Liver (tissue), 10 donors: ENCODE measurements at places on chromosomes 1 and 21. TPM values are rescaled to one million over a fixed set of nuclear protein-coding genes. Genes with fewer than 3 reads are reported as not detected.

DNA sequence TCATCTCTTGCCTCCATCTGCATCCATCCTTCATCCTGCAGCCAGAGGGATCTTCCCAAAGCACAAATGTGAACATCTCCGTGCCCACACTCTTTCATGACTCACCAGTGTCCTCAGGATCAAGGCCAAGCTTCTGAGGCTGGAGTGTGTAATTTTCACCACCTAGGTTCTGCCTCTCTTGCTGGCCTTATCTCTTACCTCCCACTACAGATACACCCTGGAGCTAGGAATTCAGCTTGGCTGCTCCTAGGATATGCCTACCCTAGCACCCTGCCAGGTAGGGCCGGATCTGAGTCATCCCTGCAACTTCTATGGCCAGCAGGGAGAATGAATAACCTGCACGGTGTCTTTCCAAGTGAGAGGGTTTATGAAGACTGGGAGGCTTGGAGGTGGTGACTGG is 208.7 kb upstream of the CSF3R start:
- DNase-seq, result no peak

DNA sequence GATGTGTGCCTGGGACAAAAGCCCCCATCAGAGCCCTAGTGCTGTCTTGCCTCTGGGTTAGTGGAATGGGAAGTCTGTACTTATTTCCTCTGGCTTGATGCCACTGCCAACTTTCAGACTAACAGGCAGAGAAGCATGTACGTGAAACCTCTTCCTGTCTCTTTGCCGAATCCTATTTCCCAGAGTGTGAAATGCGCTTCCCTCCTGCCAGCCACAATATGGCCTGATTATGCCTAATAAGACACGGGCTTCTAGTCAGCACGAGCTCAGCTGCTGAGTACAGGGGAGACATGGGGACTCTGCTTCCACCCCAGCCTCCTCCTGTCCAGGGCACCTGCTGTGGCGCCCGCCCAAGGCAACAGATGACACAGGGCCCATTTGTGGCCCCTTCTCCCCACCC is 111.4 kb downstream of the KCND3 start:
- no peak for DNase-seq

DNA sequence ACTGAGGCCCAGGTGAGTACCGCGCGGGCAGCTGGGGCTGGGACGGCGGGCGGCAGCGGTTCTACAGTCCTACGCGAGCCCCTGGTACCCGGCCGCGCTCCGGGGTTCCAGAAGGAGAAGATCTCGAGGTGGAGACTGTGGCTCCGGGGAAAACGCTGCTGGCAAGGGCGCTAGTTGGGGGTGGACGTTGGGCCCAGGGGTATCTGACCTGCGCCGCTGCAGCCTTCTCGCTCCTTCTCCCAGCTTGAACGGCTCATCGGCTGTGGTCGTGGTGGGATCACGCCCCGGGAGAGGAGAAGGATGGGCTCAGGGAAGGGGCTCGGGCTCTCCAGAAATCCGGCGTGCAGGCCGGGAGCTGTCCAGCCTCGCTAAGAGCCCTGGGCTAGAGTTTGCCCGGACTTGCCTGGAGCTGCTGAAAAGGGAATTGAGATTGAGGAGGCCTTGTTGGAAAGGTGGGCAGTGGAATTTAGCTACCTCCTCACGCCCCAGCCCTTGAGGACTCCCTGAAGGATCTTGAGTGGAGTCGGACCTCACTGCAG is 1.1 kb upstream of the POU3F1 start:
- no peak for DNase-seq

Gene MFN2
- polyA plus RNA-seq, result 17.2 TPM

DNA sequence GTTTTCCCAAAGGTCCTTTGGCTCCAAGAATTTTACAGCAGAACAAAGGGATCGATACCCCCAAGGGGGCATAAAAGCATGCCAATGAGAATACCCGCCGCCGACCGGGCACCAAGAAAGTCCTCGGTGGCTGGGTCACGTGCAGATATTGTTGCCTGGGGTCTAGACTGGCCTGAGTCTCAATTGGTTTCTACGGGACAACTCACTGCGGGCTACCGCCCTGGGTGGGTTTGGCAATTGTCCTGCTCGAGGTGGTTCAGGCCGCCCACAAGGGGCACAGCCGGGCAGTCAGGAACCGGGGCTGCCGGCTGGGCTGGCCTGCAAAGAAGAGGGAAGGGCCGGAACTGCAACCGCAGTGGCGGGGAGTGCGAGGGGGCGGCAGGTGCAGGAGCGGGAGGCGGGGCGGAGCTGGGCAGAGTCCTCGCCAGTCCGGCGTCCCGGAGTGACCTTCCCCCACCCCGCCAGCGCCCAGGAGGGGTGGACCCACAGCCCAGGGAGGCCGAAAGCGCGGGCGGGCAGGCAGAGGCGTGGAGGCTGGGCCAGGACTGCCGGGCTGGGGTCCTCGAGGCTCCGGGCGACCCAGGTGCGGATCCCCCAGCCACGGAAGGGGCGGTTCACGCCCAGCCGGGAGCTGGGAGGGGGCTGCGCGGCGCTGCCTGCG is 926 bp upstream of the ATP1B1 start:
- DNase-seq, result peak; percentile 78

GRCh38 chr1:152899027-152899426 is 9.3 kb upstream of the IVL start:
- DNase-seq, result no peak

Gene LINGO4
- not detected for polyA plus RNA-seq

DNA sequence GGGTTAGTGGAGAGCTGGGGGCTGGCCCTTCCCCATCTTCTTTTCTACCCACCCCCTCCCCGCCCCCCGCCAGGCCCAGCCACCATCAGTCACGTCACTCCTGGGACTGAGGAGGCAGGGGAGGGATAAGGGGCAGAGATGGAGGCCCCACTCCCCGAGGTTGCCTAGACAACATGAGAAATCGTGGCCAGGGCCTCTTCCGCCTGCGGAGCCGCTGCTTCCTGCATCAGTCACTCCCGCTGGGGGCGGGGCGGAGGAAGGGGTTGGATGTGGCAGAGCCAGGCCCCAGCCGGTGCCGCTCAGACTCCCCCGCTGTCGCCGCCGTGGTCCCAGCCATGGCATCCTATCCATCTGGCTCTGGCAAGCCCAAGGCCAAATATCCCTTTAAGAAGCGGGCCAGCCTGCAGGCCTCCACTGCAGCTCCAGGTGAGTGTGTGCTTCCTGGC is 1.2 kb downstream of the AMPD2 start:
- peak; percentile 84 for DNase-seq

Gene CCDC185
- polyA plus RNA-seq, result not detected

Gene OR10Z1
- polyA plus RNA-seq, result not detected

DNA sequence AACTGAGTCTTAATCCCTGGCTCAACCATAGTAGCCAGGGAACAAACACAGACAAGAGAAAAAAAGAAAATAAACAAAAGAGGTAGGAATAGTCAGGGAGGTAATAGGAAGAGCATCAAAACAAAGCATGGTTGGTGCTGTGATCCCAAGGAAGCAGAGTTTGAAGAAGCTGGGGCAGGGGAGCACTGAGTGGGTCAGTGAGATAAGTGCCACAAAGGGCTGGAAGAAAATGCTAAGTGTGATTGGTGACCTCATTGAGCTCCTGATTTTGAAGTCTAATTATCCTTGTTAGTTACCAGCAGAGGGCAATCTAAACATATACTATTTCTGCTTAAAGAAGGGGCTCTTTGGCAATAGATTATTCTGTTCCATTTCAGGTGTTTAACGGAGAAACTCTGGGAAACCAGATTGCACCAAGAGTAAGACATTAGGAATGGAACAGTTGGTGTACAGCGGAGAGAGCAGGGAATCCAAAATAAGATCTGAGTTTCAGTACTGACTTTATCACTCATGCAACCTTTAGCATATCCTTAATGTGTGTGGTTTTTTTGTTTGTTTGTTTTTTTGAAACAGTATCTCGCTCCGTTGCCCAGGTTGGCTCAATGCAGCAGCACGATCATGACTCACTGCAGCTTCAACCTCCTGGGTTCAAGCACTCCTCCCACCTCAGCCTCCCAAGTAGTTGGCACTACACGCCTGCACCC is 30.7 kb upstream of the KIAA1614 start:
- DNase-seq, result no peak

- DNase-seq, result no peak
Measured at GRCh38 chr21:45859041-45859761, 122.4 kb upstream of the COL6A1 start.

DNA sequence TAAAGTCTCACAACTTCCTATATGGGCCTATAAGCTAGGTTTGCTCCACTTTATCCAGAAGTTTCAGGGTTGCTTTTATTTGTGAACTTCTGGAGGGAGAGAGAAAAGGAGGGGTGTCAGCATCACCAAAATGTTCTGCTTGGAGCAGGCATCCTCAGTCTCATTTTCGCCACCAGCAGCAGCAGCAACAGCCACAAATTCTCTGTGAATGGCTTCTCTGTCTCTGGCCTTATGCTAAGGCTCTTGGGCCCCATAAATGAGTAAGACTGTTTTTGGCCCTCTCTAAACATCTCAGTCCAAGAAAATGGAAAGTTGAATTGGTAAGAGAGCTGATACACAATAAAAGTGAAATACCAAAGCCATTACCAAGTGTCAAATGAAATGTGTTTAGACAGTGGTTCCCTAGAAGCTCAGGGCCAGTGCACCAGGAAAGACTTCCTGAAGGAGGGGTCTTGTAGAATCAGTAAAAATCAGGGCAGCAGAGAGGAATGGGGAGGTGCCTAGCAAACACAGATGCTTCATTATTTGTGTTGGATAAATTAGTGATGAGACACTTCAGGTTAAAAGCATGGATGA is 53.0 kb upstream of the SPATA6 start:
- DNase-seq, result no peak

GRCh38 chr21:40555021-40555528 is 291.9 kb downstream of the DSCAM start:
- no peak for DNase-seq

Gene PLPP3
- polyA plus RNA-seq, result 46.1 TPM

- DNase-seq, result no peak
Measured at GRCh38 chr1:218498056-218498938, 153.2 kb downstream of the TGFB2 start.

Gene CCDC17
- polyA plus RNA-seq, result 0.57 TPM

GRCh38 chr1:42152119-42152518 is 1.1 kb upstream of the GUCA2B start:
- DNase-seq, result no peak

DNA sequence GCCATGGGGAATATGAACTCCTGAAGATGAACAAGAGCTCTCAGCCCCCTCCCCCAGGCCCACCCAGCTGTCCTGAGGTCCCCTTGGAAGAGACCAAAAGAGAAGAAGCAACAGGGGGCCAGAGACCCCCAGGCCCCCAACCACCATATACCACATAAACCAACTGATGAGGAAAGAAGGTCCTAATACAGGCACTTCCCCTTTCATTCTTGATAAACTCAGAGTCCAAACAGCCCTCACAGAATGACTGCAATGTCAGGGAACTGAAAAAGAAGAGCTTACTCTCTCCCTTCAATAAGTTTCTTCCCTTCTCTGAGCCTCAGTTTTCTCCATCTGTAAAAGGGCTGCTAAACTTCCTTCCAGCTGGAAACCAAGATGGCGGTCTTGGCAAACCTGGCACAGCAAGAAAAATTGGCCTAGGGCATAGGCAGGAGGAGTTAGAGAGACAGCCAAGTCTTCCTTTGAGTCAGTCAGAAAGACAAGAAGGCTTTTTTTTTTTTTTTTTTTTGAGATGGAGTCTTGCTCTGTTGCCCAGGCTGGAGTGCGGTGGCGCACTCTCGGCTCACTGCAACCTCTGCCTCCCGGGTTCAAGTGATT is 90.5 kb downstream of the VWA5B1 start:
- DNase-seq, result no peak

Gene RBP7
- polyA plus RNA-seq, result 7.5 TPM

GRCh38 chr21:28269173-28269572 is 723.5 kb downstream of the LTN1 start:
- no peak for DNase-seq

GRCh38 chr1:113981962-113982931 is 3.0 kb downstream of the OLFML3 start:
- no peak for DNase-seq

Gene SNAPIN
- 20.0 TPM for polyA plus RNA-seq

DNA sequence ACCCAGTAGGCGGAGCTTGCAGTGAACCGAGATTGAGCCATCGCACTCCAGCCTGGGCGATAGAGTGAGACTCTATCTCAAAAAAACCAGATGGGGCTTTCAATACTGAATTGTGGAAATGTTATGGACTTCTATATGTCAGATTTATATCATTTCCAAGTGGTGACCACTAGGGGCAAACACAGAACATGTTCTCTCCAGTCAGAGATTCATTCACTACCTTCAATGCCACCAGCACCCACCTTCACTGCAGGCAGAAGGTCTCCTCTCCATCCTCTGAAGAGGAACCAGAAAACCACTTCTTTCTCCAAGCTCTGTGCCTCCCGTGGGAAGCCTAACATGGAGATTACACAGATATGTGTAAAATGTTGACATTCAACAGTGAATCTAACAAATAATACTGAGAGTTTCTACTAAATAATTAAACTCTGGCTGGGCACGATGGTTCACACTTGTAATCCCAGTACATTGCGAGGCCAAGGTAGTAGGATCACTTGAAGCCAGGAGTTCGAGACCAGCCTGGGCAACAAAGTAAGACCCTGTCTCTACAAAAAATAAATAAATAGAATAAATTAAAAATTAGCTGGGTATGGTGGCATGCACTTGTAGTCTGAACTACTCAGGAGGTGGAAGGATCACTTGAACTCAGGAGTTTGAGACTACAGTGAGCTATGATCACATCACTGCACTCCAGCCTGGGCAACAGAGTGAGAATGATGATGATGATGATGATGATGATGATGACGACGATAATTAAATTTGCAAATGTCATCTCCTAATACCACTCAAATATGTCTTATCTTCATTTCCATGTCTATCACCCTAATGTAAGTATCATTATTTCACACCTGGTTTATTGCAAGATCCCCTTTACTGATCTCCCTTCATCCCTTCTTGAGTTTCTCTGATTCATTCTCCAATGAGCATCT is 151.1 kb downstream of the ZNF281 start:
- DNase-seq, result no peak

DNA sequence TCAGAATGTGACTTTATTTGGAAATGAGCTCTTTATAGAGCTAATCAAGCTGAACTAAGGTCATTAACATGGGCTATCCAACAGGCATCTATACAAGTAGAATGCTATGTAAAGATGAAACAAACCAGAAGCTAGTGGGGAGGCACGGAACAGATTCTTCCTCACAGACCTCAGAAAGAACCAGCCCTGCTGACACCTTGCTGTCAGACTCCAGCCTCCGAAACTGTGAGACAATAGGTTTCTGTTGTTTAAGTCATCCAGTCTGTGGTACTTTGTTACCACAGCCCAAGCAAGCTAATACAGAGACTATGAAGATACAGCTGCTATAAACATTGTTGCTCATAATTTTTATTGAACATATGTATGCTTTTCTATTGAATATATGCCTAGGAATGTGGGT is 406.3 kb upstream of the CHRM3 start:
- DNase-seq, result no peak

DNA sequence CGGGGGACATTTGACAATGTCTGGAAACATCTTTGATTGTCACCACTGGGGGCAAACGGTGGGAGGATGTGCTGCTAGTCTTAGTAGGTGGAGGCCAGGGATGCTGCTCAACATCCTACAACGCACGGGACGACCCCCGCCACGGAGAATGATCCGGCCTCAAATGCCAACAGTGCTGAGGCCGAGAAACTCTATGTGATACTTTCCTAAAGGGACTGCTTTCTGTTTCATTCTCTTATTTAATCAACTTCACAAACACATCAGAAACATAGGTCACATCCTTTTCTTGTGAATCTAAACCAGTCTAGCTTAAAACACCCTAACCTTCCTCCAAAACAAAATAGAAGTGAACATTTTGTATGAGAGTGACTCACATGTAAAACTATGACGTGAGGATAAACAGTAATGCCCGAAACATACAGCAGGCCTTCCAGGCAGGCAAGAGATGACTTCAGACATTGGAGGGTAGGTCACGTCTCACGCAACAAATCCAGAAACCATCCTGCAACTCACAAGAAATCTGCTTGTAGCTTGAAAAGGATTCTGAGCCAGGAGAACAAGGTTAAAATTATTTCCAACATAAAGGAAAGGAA is 37.2 kb upstream of the ETS2 start:
- DNase-seq, result no peak
